ENCODE measurements at places on chromosomes 7 and 10.

DNA sequence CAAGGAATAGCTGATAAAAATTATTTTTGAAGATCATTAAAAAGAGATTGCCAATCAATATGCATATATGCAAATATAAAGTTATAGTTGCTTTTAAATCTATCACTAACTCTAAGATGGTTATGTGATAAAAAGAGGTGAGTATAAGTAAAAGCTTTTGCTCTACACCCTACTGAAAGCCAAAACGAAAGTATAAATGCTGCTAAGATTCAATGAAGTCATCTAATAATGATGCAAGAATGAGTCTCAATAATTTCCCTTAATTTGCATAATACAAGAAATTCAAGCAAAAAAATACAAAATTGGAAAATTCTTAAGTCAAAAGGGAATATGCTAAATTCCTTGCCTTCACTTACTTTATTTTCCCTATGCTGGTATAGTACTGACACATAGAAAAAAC lies 75.2 kb downstream of the WAPL start:
- DNase-seq = no peak

DNA sequence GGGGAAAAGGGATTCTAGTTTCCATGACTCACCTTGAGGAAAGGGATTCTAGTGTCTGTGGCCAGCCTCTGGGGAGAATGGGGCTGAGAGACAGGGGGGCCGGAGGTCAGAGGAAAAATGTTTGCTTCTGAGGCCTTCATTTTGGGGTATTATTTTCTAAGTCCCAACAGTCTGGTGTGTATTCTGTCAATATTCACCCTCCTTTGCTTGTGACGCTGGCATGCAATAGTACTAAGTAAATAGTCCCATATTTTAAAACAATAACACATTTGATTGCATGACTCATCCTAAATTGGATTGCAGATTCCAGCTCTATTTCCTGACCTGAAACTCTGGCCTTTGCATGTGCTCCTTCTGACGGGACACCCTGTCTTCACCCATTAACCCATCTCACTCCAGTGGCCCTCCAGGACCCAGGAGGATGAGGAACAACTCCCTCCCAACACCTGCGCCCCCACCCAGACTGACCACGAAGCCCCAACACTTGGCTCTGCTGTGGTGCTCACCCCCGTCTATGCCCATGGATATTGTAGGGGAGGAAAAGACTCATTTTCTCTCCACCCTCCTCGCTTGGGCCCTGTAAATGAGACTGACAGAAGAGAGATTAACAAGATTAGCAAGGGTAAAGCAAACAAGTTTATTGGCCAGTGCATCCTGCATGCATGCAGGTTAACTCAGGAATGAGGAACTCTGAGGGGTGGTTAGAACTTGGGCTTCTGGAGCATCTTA lies 495.6 kb upstream of the KLF6 start:
- no peak for DNase-seq

GRCh38 chr7:134553976-134554375 lies 5.1 kb downstream of the AKR1B15 start:
- DNase-seq = no peak

GRCh38 chr7:32259931-32260596 lies 189.9 kb upstream of the PDE1C start:
- no peak for DNase-seq

GRCh38 chr10:80520661-80521470 lies 16.8 kb upstream of the SH2D4B start:
- DNase-seq = no peak

DNA sequence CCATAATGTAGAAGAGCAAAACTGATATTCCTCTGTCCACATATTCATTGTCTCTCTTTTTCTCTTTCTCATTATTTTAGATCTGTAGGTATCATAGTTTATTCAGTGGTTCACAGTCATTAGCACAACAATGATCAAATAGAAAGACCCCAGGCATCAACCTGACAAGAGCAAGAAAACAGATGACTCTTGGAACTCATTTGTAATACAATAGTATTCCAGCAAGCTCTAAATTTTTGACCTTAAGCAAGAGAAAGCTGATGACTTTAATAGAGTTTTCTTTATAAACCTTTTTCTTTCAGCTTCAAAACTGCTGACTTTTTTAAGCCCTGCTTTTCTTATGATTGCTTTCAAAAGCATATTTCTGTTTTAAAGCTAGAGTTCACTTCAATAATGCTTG lies 507.5 kb upstream of the SORCS1 start:
- no peak for DNase-seq

GRCh38 chr10:13894412-13895093 lies 307.8 kb downstream of the PRPF18 start:
- DNase-seq = no peak

Measured in activated CD8-positive, alpha-beta memory T cell treated with anti-CD3 and anti-CD28 coated beads for 1 hour (primary cell).